Stimulated activated CD4-positive, alpha-beta T cell treated with anti-CD3 and anti-CD28 coated beads, Interleukin-2, amount 100 ng/mL, for 48 hours (primary cell): ENCODE measurements at places on chromosomes 3 and 15.

DNA sequence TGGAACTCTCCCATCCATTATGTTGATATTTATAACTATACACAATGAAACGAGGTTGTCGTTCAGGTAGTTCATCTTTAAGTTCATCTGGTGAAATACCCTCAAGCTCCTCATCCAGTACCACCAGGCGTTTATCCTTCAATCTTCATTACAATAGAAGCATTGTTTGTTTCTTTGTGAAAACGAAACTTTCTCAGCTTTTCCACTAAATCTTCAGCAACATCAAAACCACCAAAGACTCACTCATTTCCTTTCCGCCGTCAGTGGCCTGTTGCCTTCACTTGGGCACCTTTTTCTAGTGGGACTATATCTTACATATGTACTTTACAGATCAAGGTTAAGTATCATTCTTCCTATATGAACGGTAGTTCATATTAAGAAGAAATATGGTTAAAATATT lies 44.1 kb upstream of the TFG start:
- DNase-seq = peak; percentile 4

DNA sequence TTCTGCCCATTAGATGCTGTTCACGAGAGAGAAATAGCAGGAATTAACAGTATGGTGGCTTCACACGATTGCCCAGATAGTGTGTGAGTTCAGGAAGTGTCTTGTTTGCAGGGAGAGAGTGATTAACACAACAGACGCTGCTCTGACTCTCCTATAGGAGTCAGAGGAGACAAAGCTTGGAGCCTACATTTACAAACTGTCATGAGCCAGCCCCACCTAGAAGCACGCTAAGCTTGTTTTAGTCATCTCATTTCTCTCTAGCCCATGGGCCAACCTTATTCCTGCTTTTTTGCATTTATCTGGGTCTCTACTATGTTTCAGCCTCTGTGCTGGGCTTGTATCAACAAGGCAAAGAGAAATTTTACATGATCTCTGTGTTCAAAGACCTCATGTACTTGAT lies 128.3 kb upstream of the BFSP2 start:
- DNase-seq = no peak

DNA sequence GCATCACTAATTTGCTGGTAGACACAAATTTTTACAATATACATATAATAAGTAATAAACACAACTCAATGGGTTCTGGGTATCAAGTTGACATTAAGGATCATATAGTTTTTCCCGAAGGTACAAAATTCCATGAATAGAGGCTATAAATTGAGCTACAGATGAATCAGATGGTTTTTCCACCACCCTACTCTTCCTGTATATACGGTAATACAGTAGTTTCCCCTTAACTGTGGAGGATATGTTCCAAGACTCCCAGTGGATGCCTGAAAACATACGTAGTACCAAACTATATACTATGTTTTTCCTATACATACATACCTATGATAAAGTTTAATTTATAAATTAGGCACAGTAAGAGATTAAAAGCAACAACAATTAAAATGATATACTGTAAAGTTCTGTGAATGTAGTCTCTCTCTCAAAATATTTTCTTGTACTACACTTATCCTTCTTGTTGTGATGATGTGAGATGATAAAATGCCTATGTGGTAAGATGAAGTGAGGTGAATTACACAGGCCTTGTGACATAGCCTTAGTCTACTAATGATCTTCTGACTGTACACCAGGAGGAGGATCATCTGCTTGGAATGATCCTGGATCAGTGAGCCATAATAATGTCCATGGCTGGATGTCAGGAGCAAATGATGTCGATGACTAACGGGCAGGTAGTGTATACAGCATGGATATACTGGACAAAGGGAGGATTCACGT lies 116.7 kb downstream of the NR1I2 start:
- DNase-seq = no peak

GRCh38 chr15:29259233-29259632 lies 10.4 kb downstream of the NSMCE3 start:
- DNase-seq = no peak

- no peak for DNase-seq
These were observed 5.2 kb upstream of the IMPG2 start for GRCh38 chr3:101325393-101326134.

DNA sequence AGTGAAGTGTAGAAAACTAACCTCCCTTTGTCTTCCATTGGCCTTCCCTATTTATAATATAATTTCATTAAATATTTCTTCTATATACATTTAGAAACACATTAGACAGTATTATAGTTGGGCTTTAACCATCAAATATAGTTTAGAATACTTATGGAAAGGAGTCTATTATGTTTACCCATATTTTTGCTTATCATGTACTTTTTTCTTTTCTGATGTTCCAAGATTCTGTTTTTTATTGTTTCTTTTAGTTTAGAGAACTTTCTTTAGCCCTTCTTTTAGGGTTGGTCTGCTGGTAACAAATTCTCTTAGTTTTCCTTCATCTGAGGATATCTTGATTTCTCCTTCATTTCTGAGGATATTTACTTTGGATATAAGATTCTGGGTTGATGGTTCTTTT lies 23.7 kb downstream of the SH3GL3 start:
- DNase-seq = no peak

- DNase-seq = no peak
These were observed 24.0 kb downstream of the OSBPL10 start for GRCh38 chr3:31957106-31957505.

DNA sequence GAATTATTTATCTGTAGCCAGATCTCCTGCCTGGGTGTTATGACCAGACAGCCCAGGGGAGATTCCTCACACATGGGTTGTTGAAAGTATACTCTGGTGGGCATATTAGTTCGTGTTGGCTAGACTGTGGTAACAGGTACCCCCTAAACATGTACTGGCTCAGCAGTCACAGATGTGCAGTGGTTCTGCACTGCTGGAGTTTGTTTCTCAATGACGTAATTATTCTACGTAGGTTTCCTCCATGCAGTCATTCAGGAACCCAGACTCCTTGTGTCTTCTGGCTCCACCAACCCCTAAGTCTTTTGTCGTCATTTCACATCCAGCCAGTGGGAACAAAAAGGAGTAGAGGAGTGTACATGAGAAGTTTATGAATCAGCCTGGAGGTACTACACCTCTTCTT lies 16.2 kb downstream of the LSM3 start:
- DNase-seq = no peak

DNA sequence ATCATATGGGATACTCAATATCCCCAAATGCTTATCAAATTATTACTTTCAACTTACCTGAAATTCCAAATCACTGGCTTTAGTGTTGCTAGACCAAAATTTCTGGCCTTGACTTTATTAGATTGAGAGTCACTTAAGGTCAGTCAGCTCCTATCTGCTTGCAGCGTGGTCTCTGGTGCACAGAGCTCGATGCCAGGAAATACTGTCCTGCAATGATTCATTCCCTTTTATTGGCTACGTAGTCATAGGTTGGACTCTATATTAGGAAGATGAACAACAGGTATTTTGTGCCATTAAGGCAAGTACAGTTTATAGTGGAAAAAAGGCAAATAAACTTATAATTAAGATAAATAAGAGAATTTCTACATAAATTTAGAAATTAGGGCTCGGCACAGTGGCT lies 378.6 kb upstream of the MCTP2 start:
- no peak for DNase-seq

DNA sequence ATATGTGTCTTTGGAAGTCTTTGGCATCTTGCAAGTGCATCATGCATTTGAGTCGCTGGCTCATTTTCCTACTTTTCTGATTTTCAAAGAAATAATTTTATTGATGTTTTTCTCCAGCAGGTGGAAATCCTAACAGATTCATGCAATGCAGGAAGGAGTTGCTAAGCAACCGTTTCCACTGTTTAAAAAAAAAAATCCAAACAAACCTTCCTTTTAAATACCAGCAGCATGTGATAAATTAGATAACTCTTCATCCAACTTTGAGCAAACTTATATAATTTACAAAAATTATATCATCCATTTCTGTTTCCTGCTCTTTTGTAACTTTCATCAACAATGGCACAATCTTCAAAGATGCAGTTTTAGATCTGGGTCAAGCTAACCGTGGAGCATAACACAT lies 364.1 kb downstream of the MFSD1 start:
- no peak for DNase-seq

- DNase-seq = no peak
These were observed 45.1 kb downstream of the CMTM7 start for GRCh38 chr3:32436816-32437189.

- DNase-seq = no peak
These were observed 1.1 kb downstream of the TMED3 start for GRCh38 chr15:79311901-79312553.

DNA sequence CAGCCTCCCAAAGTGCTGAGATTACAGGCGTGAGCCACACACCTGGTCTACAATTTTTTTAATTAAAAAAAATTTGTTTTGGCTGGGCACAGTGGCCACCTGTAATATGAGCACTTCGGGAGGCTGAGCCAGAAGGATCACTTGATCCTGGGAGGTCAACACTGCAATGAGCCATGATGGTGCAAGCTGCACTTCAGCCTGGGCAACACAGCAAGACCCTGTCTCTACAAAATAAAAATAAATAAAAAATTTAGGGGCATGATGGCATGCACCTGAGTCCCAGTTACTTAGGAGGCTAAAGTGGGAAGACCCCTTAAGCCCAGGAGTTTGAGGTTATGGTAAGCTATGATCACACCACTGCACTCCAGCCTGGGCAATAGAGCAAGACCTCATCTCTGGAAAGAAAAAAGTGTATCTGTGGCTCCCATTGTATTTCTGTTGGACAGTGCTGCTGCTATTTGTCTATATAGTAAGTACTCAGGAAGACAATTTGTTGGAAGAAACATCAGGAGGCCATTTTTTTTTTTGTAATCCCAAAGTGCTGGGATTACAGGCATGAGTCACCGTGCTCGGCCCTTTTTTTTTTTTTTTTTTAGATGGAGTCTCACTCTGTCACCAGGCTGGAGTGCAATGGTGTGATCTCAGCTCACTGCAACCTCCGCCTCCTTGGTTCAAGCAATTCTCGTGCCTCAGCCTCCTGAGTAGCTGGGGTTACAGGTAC lies 27.5 kb upstream of the SH3BP5 start:
- no peak for DNase-seq

GRCh38 chr3:162555761-162556160 lies 1059.2 kb downstream of the OTOL1 start:
- DNase-seq = no peak

DNA sequence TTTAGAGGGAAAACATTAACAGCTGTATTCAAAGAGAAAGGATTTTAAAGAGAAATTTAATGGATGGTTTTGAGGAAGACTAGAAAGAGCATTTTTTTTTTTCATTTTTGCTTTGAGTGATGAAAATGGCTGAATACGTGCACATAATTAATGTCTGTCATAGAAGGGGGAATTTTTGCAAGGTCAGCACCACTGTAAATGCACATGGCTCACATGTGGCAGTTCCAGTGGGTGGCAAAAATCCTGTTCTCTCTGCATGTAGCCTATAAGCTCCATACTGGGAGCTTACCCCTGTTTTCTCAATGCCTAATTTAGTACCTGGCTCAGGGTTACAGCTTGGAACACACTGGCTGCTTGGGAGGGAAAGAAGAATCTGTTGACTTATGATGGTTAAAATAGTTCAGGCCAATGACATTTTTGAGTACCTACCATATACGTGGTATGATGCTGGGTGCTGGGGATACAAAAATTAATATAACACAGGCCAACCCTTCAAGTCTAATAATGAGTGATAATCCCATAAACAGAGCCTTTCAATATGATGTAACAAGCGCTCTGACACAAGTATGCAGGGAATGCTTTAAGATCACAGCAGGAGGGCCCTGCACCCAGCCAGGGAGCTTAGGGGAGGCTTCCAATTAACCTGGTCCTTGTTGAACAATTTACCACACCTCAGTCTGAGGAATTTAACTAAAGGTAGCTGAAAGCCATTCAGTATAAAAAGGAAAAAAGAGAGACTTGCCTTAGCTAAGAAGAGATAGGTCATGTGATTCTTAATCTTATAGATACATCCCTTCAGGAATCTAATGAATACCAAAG lies 33.0 kb downstream of the HSPBAP1 start:
- DNase-seq = no peak

- no peak for DNase-seq
These were observed 204.1 kb downstream of the CADM2 start for GRCh38 chr3:85162905-85163304.

DNA sequence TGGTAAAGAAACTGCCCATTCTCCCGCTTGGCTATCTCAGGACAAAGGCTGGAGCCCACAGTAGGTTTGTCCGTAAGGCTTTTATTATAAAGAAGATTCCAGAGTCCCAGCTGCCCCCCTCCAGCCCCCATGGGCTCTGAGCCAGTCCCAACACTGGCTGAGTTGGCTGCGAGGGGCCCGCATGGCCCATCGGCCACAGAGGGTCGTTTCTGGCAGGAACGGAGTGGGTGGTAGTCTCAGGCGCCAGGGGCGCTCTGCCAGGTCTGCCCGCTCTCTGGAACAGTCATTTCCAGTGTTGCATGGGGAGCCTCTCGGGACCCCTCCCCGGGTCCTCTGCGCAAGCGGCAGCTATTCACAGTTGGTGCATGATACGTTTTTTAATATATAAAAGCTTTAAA lies 12.2 kb downstream of the H1-8 start:
- no peak for DNase-seq

- no peak for DNase-seq
These were observed 60.0 kb upstream of the SEC13 start for GRCh38 chr3:10380906-10381305.

- DNase-seq = peak; percentile 9
These were observed 150.8 kb upstream of the KCNMB2 start for GRCh38 chr3:178385280-178385952.

DNA sequence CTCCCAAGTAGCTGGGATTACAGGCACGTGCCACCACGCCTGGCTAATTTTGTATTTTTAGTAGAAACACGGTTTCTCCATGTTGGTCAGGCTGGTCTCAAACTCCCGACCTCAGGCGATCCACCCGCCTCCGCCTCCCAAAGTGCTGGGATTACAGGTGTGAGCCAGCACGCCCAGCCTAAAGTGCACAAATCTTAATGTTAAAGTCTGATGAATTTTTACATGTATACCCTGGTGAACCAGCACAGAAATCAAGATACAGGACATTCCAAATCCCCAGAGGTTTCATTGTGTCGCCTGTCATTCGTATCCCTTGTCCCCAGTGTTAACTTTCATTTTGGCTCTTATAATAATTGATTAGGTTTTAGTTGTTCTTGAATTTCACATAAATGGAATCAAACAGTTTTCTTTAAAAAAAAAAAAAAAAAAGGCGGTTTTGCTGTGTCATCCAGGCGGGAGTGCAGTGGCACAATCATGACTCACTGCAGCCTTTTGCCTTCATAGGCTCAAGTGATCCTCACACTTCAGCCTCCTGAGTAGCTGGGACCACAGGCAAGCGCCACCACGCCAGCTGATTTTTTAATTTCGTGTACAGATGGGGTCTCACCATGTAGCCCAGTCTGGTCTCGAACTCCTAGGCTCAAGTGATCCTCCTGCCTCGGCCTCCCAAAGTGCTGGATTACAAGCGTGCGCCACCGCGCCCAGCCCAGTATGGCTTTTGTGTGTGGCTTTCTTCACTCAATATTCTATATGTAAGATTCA lies 1.5 kb upstream of the TM4SF19 start:
- DNase-seq = no peak

- no peak for DNase-seq
These were observed 37.5 kb upstream of the SUCLG2 start for GRCh38 chr3:67691926-67692325.
